ENCODE measurements at places on chromosomes 1 and 21.

- DNase-seq = no peak
These were observed 71.2 kb downstream of the LRRC40 start for GRCh38 chr1:70134148-70134547.

- DNase-seq = no peak
These were observed 5.3 kb downstream of the PTTG1IP start for GRCh38 chr21:44867999-44868700.

GRCh38 chr21:32878661-32879060 lies 107.1 kb upstream of the PAXBP1 start:
- DNase-seq = no peak

DNA sequence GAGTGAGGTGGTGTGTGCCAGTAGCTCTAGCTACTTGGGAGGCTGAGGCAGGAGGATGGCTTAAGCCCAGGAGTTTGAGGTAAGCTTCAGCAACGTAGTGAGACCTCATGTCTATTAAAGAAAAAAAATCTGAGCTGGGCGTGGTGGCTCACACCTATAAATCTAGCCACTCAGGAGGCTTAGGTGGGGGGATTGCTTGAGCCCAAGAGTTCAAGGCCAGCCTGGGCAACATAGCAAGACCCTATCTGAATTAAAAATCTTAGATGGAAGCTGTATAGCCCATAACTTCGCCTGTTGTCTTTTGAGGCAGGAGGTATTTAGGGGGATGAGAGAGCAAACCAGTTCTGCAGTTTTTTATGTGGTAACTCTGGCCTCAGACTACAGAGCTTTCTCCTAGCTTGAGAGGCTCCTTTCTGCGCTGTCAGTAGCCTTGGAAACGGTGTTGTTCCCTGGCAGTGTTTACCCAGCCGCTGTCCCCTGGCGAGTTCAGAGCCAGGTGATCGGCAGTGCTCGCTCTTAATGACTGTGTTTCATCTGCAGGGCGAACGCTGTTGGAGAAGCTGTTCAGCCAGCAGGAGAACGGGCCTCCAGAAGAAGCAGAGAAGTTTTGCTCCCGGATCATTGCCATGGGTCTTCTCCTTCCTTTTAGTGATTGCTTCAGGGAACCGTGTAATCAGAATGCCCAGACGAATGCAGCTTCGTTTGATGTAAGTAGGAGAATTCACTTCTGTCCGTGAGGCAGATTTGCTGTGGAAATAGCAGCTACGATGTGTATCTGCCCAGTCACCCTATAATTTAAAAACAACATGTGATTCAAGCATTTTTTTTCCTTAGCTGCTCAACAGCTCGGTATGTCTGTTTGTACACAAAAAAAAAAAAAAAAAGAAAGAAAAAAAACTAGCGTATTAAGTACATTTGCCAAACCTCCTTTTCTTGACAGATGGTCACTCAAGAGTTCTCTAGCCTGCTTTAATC lies 31.2 kb downstream of the FMN2 start:
- DNase-seq = peak; percentile 72

- DNase-seq = no peak
These were observed 244.6 kb upstream of the MAP1LC3C start for GRCh38 chr1:242243472-242243871.

- no peak for DNase-seq
These were observed 6.0 kb upstream of the SHISA4 start for GRCh38 chr1:201882665-201883132.

- no peak for DNase-seq
These were observed 87.8 kb downstream of the ADCY10 start for GRCh38 chr1:167826127-167826526.

DNA sequence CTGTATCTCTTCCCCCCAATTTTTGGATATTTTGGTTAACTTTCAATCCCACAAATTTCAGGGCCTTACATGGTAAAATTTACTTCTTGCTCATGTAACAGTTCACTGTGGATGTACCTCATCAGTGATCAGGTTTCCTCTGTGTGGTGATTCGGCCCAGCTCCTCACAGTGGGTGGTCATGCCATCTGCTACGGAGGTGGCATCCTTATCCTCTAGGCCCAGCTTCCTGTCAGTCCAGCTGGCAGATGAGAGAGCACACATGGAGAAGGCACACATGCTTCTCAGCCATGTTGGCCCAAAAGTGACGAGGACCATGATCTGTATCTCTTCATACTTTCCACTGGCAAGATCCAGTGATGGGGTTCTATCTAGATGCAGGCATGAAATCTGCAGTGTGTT lies 27.2 kb downstream of the PCBP3 start:
- no peak for DNase-seq

DNA sequence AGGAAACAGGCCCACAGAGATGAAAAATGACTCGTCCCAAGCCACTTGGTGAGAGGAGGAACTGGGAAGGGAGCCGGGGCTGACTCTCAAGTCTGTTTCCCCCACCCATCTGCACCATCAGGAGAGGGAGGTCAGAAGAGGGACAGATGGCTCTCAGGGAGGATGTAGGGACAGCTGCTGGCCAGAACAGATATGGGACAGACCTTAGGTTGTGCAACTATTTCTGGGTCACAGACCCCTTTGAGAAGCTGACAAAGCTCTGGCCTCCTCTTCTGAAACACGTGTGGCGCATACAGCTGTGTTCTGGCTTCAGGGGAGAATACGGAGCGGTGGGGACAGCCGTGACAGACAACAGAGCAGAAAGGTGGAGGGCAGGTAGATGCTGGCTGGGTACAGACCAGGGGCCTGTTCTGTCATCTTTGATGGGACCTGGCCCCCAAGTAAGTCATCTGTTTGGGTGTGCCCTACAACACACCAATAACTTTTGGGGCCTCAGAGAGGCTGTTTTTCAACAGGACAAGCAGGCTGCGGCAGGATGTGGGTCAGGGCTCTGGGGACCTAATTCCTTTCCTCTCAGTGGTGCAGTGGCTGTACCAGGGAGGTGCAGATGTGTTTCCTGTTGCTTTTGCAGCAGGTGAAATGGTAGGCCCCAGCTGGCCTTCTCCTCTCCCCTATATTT lies 7.3 kb downstream of the SH3BGRL3 start:
- no peak for DNase-seq

DNA sequence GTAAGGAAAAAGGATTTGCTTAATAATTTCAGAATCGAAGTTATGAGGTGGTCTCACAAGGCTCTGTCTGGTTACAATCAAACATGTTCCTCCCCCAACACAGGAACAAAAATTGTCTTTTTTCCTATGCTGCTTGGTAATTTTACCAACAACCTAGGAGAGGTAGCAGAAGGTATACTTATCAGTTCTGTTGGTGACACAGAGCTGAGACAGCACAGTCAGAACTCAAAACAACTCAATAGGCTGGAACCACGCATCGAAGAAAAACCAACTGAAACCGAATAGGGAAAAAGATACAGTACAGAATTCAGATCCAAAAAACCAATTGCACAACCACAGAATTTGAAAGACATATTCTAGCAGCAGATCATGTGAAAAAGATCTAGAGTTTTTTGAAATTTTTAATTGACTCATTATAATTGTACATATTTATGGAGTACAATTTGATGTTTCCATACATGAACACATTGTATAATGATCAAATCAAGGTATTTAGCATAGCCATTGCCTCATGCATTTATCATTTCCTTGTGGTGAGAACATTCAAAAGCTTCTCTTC lies 3.8 kb downstream of the G0S2 start:
- no peak for DNase-seq

GRCh38 chr1:2819429-2819828 lies 17.9 kb upstream of the TTC34 start:
- DNase-seq = no peak

DNA sequence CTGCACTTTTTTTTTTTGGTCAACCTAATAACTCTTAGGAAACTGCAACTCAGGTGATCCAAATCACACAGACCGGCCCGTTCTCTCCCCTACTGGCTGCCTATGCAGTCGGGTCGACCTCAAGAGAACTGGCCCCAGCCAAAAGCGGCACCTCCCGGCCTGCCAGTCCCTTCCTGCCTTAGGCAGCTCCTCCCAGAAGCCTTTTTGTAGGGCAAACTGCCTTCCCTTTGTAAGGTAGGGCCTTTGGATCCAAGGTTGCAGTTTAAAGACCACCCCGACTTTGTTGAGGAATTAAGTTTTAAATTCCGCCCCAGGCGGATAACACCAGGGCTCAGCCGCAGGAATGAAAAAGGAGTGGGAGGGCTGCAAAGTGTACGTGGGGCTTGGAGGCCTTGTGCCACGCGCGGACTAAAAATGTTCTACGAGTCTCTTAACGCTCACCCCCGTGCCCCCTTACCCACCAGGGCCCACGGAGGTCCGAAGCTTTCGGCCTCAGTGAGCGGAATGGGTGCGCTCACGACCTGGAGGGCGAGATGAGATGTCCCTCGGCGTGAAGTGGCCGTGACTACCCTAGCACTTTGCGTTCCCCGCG lies 642 bp upstream of the ST3GAL3 start:
- DNase-seq = no peak

DNA sequence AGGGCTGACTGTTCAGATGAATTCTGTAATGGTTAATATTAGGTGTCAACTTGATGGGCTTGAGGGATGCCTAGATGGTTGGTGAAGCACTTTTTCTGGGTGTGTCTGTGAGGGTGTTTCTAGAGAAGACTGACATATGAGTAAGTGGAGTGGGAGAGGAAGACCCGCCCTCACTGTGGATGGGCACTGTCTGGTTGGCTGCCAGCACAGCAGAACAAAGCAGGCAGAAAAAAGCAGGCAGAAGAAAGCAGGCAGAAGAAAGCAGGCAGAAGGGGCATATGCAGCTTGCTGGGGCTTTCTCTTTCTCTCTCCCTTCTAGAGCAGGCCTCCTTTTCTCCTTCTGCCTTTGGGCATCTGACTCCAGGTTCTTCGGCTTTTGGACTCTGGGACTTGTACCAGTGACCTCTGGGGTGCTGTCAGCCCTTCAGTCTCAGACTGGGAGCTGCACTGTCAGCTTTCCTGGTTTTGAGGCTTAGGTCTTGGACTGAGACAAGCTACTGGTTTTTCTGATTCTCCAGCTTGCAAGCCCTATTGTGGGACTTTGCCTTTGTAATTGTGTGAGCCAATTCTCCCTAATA lies 42.9 kb upstream of the CD2 start:
- no peak for DNase-seq

- no peak for DNase-seq
These were observed 133.7 kb downstream of the PTPN14 start for GRCh38 chr1:214417545-214418210.

- DNase-seq = no peak
These were observed 10.8 kb downstream of the UBQLN4 start for GRCh38 chr1:156042828-156043227.

DNA sequence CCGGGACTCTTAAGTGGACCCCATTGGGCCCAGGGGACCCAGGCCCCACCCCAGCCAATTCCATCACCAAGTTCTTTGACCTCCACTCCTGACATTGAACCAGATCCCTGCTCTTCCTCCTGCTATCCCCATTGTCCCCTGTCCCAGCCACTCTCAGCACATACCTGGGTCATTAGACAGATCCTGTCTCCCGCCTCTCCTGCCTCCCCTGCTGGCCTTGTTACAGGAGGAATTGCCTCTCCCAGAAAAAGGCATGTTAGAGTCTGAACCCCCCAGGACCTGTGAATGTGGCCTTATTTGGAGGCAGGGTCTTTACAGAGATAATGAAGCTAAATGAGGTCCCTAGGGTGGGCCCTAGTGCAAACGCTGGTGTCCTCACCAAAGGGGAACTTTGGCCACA lies 301.9 kb downstream of the NPHP4 start:
- DNase-seq = no peak

DNA sequence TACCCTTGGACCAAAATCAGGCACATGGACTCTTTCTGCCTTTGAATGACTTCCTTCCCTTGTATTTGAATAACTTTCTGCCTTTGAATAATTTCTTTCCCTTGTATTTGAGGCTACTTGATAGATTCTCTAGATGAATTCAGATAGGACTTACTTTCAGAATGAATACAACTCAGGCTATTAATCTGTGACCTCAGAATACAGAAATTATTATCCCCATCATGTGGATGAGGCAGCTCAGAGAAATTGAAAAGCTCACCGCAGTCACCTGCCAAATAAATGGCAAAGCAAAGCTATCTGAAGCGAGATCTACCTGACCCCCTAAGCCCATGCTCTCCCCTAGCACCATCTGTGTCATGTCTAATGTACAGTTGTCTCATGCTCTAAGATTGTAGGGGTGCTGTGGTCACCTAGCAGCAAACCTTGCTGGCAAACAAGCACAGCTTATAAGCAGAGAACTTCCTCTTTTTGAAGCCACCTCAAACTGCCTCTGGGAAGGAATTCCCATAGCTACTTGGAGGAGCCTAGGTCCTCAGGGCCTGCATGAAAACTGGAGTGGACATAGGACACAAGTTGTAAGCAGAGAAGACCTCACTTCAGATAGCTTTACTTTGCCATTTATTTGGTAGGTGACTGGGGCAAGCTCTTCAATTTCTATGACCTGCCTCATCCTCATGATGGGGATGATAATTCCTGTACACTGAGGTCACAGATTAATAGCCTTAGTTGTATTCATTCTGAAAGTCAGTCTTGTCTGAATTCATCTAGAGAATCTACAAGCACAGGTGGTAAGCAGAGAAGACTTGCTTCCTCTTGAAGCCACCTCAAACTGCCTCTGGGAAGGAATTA lies 66.1 kb downstream of the FASLG start:
- no peak for DNase-seq

DNA sequence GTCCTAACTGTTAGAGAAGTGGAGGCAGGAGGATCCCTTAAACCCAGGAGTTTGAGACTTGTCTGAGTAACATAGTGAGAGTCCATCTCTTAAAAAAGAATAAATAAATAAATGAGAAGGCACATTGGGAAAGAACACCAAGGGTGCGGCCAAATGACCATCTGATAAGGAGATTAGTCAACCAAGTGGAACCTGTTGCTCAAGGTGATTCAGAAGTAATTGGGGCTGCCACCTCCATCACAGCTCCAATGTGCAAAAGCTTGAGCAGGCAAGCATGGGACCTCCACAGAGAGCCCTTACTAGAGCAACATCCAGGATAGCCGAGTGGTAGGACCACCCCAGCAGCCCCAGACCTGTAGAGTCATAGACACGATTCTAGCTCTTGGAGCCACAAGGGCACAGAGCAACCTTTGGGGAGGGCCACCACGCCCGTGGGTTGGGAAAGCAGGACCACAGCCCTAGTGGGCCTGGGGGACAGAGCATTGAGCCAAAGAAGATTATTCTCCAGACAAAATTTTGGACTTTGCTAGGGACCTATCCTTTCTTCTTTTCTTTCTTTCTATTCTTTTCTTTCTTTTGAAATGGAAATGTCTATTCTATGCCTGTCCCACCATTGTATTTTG lies 40.9 kb downstream of the KCNK1 start:
- DNase-seq = no peak

DNA sequence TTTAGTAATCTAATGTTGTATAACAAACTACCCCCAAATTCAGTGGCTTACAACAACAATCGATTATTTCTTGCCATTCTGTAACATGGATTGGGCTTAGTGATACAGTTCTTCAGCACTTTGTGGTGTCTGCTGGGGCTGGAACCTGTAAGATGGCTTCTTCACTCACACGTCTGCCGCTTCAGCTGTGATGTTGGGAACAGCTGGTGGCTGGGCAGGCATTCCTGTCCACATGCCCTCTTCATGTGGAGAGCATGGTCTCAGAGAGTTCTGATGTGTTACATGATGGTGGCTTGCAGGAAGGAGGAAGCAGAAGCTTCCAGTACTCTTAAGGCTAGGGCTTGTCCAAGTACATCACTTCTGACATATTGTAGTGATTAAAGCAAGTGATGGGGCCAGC lies 276.9 kb downstream of the PTBP2 start:
- no peak for DNase-seq

- no peak for DNase-seq
These were observed 2.4 kb downstream of the PARP1 start for GRCh38 chr1:226405411-226405988.

- no peak for DNase-seq
These were observed 15.4 kb downstream of the NGF start for GRCh38 chr1:115322631-115323030.

- no peak for DNase-seq
These were observed 21.9 kb downstream of the LGALS8 start for GRCh38 chr1:236545621-236546169.

- DNase-seq = no peak
These were observed 116.7 kb downstream of the KCNN3 start for GRCh38 chr1:154753426-154753825.

All from hypothalamus (tissue), 51 donors.